ENCODE measurements at places on chromosomes 3 and 15.

- no peak for DNase-seq
Measured at GRCh38 chr3:61580982-61581643, 19.7 kb downstream of the PTPRG start.

DNA sequence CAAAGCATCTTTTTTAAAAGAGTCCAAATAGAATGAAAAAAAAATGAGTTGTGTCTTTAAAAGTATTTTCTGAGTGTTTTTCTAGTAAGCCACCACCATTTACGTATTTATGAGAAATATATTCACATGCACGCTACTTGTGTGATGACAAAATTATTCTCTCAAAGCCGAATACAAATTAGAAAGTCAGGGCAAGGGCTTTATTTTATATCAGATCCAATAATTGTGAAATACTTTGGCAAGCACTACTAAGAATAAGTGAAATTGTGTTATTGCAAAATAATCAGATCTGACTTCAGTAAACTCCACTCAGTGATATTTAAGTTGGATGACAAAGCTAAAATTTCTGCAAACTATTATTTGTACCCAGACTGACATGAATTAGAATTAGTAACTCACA lies 589.3 kb upstream of the KCNMB2 start:
- DNase-seq: no peak

GRCh38 chr15:71501344-71502076 lies 308.8 kb upstream of the NR2E3 start:
- DNase-seq: no peak

DNA sequence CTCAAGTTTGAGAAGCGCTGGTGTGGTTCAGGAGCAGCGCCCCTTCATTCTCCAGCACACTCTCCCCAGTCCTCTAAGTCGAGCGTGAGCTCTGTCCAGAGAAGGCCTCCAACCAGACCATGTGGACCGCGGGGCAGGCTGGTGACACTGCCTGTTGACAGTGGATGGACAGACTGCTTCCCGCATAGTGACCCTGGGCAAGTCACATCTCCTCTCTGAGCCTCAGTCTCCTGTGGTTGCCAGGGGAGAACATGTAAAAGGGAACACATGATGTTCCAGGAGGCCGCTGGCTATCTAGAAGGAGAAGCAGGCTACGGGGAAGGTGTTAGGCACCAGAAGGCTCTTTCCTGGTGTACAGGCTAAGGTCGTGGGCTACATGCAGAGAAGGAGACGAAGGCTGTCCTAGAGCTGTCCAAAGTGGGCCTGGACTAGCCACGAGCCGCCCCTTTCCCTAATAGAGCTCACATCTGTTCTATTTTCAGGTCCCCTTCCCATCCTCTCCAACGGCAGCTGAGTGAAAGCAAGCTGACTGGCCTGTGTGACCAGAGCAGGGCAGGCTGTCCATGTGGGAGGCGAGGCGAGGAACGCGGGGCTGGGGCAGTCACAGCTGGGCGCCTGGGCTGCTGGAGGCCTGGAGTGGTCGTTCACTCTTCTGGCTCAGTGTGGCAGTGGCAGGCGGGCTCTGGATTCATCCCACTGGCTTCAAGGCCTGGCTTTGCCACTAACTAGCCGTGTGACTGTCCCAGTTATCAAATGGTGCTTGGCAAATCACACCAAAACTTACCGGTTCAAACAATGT lies 11.1 kb downstream of the ISG20 start:
- no peak for DNase-seq

DNA sequence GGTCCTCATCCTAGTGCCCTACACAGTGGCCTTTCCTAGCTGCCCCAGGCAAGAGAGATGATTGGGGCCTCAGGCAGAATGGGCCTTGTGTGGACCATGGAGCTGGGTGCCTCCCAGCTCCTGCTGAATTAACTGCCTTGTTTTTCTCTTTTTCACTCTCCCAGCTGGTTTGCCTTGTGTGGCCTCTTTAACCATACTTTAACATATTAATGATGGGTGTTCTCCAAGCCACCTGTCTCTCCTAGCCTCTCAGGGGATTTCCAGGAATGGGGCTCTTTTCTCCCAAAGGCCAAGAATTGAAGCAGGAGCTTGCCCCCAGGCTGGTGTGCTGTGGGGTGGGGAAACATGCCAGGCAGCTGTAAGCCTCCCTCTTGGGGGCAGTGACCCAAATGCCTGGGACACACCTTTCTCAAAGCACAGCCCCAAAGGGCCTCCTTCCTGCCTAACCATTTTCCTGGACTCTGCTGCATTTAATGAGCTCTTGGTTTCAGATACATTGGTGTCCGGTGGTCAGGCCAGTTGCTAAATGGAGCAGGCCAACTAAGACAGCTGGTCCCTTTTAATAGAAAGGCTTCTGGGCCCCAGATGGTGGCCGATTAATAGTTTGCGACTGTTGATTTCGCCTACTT lies 5.6 kb downstream of the ALPK3 start:
- no peak for DNase-seq

DNA sequence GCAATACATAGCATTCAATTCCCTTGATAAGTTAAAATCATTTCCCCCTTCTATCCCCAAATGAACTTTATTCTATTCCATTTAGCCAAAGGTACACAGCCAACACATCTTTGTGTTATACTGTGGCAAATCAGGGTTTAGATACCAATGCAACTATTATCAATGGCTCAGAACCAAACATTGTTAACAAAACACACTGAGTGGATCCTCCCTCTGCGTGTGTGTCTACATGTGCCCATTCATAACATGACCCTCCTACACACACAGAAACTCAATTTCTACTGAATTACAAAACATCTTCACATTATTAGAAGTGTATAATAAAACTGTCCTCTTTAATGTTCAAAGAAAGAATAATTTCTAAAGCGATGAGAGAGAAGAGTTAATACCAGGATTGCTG lies 1.3 kb downstream of the TTBK2 start:
- DNase-seq: no peak

DNA sequence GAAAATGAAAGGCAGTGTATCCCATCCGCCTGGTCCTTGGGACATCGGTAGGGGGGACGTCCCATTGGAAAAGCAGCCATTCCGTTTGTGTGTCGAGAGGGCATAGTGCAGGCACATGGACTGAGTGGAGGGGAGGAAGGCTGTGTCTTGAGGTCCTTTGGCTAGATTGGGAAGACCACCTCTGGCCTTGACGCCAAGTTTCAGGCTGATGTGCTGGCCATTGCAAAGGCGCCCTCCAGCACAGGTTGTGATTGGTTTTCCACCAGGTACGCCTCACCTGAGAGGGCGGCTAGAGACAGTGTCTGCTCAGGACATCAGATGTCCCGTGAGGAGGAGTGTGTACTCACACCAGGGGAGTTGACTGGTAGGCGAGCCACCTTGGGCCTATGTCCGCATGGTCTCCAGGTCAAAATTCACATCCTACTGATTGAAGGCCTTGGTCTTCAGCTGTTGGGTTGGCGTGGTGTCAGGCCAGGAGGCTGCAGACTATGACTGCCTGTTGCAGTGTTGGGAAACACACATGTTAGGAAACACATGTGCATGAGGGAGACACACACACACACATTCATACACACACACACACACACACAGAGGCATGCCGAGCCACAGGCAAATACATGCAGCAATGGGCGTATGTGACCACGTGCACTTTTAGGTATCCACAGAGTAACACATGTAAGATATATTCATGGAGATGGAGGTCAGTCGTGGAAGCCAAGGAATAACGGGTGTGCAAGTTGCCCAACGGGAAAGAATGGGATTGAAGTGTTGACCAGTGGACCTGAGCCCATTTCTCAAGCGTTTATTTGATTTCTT lies 98.4 kb downstream of the SNRPN start:
- no peak for DNase-seq

GRCh38 chr3:55641964-55642363 lies 154.9 kb upstream of the WNT5A start:
- DNase-seq: no peak

- no peak for DNase-seq
Measured at GRCh38 chr15:79450648-79451047, 18.5 kb downstream of the MINAR1 start.

DNA sequence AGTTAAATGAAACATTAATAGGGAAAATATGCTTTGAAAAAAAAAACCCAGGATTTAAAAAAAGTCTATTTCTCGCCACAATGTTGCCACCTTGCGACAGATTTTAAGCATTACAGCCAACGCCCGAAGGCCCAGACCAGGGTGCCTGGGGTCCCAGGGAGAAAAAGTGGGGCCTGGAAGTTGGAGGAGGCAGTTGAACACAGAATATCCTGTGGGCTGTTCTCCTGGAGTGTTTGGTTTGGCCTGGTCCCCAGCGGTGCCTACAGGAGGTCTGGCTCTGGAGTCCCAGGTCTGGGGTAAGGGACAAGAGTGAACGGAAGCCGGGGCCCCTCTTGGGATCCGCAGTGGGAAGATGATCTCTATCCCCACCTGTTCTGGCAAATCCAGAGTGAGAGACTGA lies 3.4 kb downstream of the RNU6-1 start:
- no peak for DNase-seq

DNA sequence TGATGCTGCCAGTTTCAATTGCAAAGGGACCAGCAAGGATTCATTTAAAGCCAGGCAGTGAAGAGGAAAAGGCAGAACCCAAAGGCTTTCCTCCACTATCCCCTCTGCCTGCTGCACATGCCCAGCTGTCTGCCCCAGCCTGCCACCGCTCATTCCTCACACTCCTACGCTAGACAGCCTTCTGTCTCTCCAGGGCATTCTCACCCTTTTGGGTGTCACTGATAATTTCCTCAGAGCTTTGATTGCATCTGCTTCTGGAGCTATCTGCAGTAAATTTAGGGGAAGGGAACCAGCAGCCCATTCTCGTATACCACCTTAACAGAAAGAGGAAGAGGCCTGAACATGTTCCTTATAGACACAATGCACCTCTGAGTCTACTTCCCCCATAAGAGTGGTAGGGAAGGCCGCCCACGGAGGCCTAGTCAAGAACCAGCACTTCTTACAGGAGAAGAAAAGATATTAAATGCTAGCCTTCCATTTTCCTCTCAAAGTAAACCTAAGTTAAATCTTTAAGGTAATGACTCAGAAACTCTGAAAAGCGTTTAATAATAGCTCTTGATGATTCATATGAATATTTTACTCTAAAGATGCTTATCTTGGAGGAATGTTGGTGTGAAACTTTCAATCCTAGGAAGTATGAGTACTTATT lies 20.9 kb downstream of the NUDT16 start:
- no peak for DNase-seq

DNA sequence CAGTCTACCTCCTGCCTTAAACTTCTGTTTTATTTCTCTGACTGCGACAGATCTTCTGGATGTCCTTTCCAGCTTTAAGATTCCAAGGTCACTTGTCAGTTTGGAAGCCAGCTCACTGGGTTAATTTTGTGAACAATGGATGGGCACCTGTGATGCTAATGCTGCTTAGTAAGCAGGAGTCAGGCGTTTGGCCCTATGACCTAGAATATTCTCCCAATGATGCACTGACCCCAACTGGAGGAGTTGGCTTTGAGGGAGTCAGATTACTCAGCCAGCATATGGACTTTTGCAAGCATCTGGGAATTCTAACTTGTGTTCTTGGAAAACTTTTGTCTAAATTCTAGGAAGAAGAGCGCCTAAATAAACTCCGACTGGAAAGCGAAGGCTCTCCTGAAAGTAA lies 28.1 kb downstream of the HACD3 start:
- no peak for DNase-seq

GRCh38 chr3:85355572-85355971 lies 396.8 kb downstream of the CADM2 start:
- DNase-seq: no peak

GRCh38 chr3:10764259-10765051 lies 51.6 kb upstream of the SLC6A11 start:
- no peak for DNase-seq

DNA sequence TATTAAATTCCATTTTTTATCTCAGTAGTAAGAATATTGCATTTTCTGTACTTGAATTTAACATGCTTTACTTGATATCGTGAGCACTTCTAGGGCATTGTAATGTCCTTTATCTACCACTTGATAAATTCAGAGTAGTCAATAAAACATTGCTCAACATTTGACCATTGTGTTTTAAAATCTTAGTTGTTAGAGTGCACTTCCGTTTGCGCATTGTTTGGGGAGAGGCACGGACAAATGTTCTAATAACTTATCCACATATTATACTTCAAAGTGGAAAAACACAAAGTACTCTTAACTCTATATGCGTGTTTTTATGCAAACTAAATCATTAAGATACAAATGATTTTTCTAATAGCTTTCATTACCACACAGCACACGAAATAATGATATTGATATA lies 419 bp downstream of the FAM227B start:
- no peak for DNase-seq

DNA sequence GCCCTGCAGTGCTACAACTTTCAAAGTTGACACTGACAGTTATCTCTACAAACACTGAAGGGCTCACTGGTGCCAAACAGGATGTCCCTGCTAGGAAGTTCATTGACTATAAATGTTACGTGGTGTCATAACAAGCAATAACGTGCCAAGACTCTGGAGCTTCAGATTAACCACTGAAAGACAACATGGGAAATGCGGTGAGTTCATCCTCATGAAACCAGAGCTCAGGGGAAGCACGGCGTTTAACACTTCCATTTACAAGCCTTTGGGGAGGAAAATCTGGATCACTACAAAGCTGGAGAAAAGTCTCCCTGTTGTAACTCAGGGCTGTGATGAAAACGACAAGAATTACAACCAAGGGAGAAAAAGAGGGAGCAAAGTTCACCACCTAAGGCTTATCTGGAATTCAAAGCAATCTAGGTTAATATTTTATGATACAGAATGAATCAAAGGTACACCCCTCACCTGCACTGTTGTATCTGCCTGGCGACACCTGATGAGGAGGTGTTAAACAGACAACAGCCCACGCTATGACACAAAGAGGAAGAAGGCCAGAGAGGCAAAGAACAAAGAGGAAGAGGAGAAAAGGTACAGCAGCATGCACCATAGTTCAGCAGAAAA lies 27.0 kb downstream of the SHQ1 start:
- DNase-seq: no peak

DNA sequence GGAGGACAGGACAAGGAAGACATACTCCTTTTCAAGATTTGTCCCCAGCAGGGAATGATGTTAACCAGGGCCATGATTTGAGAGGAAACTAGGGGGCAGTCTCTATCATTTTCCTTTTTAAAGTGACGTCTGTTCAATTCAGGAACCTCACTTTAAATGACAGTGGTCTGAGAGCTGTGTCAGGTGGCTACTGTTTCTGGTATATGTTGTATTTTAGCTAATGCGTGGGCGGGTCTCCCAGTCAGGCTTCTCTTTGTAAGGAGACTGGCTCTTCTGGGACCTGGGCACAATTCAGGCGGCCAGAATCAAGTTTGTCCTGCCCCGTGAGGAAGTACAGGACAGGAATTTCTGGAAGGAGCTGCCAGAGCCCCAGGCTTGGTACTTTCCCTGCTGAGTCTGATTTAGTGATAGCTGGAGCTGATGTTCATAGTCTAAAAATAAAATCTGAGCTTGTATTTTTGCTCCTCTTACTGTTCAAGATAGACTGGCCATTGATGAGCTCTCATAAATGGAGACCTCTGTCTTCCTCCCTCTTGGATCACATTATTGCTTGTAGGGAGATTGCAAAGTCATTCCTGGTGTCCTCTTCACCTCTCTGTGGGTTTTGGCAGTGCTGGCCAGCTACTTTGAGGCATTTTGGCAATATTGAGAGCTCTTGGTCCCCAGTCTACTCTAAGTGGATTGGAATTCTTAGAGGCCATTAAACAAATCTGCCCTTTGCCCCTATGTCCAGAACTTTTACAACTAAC lies 25.6 kb downstream of the SQOR start:
- DNase-seq: no peak

GRCh38 chr3:168939651-168940238 lies 723.8 kb downstream of the MECOM start:
- no peak for DNase-seq

Measured in activated gamma-delta T cell (primary cell).